ENCODE measurements at places on chromosomes 3 and 15.

DNA sequence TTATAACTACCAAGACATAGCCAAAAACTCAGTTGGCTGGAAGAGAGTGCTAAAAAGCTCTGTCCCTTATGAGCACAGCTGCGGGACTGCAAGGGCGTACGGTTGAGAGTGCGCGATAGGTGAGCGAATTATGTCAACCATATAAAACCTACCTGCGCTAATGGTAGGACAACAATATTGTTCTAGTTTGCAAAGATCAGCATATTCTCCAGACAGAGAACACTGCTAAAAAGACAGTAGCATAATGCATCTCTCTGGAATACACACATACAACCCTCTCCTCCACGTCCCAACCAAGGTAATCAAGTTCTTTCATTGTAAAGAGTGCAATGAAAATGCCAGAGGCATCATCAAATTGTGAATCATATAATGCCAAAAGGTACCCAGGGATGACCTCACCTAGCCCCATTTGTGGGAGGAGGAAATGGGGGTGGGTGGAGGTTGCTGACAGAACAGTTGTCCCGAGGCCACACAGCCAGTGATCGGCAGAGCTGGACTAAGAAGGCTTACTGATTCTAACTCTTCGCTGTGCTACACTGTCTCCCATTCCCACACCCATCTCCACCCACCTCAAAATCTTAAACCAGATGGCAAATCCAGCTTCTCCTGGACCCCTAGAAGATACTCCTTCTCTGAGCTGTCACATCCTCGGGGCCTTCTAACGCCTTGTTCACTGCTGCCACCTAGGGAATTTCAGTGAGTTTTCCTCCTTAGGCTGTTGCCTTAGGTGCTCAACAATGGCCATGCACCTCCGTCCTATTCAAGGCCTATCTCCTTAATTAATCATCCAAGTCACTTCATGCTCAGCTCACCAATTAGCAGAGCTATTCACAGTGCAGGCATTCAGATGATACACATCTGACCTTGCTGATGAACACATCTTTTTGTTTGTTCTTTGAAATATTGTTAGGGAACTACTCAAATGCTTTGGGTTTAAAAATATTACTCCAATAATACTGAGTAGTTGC lies 60.7 kb downstream of the RPL22L1 start:
- peak; percentile 24 for DNase-seq

- DNase-seq, result no peak
Measured at GRCh38 chr3:150341891-150342290, 66.2 kb upstream of the TSC22D2 start.

DNA sequence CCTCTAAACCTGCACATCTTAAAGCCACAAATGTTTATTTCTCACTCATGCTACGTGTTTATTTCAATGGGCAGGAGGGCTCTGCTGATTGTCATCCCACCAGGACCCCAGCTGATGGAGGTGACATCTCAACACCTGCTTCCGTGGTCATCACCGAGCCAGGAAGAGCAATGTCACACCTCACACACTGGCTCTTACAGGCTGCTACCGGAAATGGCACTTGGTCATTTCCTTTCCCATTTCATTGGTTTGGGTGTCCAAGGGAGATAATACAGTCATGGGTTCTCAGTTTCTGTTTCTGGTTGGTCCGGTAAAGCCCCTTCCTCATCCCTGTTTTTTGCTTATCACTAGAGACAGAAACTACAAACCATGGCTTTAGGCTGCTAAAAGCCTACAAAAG lies 41.9 kb downstream of the ABHD2 start:
- peak; percentile 34 for DNase-seq

GRCh38 chr3:122488262-122488973 lies 26.3 kb downstream of the KPNA1 start:
- no peak for DNase-seq

All from GM10248 (cell line).